Iris pigment epithelial cell (primary cell): ENCODE measurements at places on chromosomes 12 and 14.

GRCh38 chr14:95620659-95621059 lies 65.6 kb upstream of the TCL1B start:
- DNase-seq, result no peak

DNA sequence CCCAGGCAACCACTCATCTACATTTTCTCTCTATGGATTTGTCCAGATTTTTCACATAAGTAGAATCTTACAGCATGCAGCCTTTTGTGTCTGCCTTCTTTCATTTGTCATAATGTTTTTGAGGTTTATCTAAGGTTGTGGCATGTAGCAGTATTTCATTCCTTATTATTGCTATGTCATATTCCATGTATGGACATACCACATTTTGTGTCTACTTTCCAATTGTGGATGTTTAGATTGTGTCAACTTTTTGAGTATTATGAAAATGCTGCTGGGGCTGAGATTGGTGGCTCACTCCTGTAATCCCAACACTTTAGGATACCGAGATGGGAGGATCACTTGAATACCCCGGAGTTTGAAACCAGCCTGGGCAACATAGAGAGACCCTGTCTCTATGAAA lies 3.2 kb upstream of the ATXN2 start:
- no peak for DNase-seq

GRCh38 chr12:93050026-93050747 lies 121.1 kb upstream of the EEA1 start:
- peak; percentile 45 for DNase-seq

DNA sequence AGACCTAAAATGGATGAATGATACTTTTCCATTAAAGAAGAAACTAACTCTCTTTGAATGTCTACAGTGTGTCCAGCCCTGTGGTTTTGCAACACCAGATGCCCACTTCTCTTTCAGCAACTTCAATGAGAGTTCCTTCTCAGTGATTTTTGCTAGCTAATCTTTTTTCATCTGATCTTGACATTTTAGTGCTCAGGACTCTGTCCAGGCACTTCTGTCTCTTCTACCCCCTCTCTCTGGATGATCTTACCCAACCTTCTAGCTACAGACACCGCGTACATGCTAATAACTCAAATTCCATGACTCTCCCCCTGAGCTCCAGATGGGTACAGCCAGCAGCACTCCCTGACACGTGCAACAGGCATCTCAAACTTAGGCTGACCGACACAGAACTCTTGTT lies 161.1 kb upstream of the FOXN3 start:
- peak; percentile 57 for DNase-seq

- DNase-seq, result no peak
Measured at GRCh38 chr14:106318700-106319099, 792.3 kb downstream of the TMEM121 start.

- DNase-seq, result no peak
Measured at GRCh38 chr12:3291939-3292338, 199.1 kb upstream of the PRMT8 start.

DNA sequence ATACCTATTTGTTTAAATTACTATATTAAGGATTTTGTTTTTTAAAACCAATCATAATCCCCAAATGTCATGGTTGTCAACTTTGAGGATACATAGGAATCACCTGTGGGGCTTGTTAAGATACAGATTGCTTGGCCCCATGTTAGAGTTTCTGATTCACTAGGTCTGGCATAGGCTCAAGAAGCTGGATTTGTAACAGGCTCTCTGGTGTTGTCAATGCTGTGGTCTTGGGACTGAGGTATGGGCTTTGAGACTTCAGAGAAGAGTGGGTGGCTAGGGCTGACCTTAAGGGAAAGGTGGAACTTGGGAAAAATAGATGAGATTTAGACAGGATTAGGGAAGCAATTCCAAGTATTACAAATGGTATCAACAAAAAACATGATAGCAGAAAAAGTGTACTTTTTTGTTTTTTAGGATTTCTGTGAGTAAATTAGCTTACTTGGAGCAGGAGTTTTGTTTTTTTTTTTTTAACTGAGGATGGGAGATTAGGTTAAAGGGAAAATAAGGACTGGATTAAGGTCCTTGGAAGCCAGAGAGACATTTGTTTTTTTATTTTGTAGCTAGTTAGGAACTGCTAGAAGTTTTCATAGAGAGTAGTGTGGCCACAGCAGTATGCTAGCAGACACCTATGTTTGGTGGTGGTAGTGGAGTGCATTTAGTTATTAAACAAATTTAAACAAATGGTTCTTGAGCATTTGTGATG lies 88.6 kb downstream of the RAD51B start:
- peak; percentile 62 for DNase-seq

DNA sequence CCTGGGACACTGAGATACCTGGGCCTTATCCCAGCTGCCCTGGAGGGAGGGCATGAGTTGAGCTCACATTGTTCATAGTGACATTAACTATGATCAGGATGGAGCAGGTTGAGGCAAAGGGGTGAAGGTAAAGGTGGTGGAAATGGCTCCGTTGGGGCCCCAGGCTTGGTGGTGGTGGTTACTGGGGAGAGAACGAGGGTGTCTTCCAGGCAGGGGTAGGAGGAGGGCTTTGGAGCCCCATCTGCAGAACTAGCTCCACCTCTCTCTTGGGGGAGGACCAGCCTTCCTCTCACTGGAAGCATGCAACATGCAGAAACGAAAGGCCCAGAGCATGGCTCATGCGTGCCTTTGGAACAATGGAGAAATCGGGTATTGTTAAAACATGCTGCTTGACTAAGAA lies 217.0 kb downstream of the SLC41A2 start:
- DNase-seq, result no peak

DNA sequence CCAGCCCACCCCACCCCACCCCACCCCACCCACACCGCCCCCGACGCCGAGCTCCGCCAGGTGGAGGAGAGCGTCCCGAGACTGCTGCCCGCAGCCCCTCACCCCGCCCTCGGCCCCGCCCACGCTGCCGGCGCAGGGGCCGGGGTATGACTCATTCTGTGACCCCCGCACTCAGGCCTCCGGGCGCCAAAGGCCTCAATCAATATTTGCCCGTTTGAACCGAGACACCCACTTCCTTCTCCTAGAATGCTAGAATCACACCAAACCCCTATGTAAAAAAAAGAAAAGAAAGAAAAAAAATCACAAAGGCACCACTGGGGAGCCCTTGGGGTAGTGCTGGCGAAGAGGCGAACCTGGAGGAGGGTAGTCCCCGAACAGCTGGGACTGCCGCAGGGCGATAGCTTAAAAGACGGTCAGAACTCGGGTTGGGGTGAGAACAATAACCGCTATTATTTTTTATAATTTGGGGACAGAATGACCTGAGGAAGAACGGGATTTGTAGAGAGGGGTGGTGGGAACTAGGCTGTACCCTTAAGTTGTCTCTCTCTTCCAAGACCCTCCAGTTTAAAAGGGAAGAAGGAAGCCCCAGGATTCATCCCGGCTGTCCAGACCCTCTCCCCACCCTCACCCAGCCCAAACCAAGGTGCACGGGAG lies 894 bp downstream of the KRT8 start:
- peak; percentile 56 for DNase-seq

DNA sequence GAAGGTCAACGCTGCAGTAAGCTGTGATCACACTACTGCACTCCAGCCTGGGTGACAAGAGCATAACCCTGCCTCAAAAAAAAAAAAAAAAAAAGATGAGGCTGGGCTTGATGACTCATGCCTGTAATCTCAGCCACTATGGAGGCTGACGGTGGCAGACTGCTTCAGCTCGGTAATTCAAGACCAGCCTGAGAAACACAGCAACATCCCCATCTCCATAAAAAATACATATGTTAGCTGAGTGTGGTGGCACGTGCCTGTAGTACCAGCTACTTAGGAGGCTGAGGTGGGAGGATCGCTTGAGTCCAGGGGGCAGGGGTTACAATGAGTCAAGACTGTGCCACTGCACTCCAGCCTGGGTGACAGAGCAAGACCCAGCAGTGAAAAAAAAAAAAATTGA lies 50.4 kb downstream of the GXYLT1 start:
- DNase-seq, result peak; percentile 81

GRCh38 chr12:6345319-6346091 lies 3.6 kb upstream of the TNFRSF1A start:
- peak; percentile 97 for DNase-seq

DNA sequence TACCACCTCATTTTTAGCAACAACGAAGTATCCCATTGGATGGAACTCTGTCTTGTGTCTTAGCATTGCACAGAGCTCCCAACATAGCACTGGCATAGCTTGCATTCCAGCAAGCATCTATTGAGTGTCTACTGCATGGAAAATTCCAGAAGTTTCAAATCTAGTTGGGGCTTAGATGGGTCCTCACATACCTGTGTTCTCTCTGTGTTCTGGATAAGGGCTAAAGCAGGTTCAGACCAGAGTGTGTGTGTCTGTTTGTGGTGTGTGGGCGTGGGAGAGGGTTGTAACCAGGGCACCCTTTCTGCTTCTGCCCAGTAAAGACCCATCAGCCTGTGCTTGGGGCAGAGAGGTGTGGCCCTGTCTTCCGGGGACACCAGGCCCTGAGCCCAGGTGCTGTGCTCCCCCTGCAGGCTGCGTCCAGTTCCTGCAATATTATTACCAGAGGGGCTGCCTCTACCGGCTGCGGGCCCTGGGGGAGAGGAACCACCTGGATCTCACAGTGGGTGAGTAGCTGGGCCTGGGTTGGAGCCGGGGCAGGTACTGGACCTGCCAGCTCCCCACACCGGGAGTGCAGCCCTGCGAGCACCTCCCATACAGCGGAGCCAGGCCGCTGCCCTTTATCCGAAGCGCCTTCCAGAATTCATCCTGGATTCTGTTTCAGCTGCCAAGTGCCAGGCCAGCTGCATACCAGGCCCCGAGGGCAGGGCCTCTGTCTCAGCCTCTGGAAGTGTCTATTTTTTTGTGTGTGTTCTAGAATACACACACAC lies 20.3 kb downstream of the RHOF start:
- DNase-seq, result peak; percentile 60

DNA sequence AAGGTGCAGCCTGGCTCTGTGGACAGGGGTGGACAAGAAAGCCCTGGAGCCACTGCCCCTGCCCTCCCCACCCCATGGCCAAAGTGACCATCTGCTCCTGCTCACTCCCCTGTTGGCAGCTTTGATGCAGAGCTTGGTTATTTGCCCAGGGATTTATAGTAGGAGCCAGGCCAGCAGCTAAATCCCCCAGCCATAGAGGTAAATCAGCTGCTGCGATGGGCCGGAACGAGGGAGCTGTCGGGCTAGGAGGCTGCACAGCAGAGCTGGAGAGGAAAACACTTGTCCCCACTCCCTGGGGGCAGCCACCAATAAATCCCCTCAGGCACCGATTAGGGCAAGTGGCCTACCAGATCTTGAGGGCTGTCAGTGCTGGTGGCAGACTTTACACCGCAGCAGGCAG lies 26.0 kb downstream of the SMUG1 start:
- no peak for DNase-seq

GRCh38 chr14:53218161-53218560 lies 65.0 kb upstream of the DDHD1 start:
- no peak for DNase-seq

GRCh38 chr14:101963052-101963451 lies 1.3 kb upstream of the DYNC1H1 start:
- DNase-seq, result no peak

DNA sequence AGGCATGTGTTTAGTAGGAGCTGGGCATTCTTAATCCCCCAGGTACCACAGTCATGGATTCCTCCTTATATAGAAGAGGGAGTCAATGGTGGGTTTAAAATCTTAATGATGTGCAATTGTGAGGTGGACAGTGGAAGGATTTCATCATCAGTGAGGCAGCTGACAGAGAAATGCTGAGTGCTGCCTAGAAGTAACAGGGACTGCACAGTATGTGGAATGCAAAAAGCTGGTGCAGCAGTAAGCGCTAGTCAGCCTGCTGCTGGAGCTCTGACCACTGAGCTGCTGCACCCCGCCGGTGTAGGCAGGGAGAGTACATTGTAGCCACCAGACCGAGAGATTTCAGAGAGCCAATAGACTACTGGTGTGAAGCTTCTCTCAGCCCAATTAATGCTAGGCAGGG lies 80.5 kb upstream of the DACT1 start:
- peak; percentile 50 for DNase-seq
